ENCODE measurements at places on chromosomes 5 and 9.

- DNase-seq, result no peak
Observed at GRCh38 chr5:81904861-81905260, 67.0 kb upstream of the ATG10 start.

DNA sequence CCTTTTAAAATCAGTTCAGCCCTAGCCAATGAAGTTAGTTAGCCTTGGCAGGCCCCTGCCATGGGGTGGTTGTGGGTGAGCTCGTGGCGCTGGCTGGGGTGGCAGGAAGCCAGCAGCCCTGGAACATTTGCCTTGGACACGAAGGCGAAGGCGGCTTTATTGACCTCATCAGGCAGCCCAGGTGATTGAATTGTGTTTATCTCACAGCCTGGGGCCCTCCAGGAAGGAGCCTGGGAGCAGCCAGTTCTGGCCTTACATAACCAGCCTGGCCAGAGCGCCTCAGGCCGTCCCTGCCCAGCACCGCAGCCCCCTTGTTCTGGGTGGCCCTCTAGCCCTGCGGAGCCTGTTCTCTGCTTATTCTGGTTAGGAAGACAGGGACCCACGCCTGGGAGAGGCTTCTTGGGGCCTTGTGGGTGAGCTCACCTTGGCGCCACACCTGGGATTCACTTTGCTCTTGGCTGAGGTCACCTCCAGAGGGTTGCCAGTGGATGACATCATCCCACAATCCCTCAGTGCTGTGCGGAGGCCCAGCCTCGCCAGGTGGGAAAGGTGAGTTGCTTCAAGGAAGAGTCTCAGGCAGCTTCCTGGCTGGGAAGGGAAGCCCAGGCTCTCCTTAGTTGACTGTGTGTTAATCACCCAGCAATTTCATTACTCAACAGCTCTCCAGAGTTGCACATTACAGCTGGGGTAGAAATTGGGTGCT lies 54.4 kb upstream of the RPL26L1 start:
- no peak for DNase-seq

- no peak for DNase-seq
Observed at GRCh38 chr5:84085387-84086041, 299.2 kb downstream of the EDIL3 start.

- no peak for DNase-seq
Observed at GRCh38 chr5:118789366-118789765, 199.0 kb downstream of the DTWD2 start.

- DNase-seq, result no peak
Observed at GRCh38 chr9:86829496-86830046, 117.7 kb downstream of the GAS1 start.

GRCh38 chr9:127979333-127980059 lies 1.3 kb downstream of the EEIG1 start:
- no peak for DNase-seq

- no peak for DNase-seq
Observed at GRCh38 chr5:177089127-177089526, 2.4 kb downstream of the FGFR4 start.

DNA sequence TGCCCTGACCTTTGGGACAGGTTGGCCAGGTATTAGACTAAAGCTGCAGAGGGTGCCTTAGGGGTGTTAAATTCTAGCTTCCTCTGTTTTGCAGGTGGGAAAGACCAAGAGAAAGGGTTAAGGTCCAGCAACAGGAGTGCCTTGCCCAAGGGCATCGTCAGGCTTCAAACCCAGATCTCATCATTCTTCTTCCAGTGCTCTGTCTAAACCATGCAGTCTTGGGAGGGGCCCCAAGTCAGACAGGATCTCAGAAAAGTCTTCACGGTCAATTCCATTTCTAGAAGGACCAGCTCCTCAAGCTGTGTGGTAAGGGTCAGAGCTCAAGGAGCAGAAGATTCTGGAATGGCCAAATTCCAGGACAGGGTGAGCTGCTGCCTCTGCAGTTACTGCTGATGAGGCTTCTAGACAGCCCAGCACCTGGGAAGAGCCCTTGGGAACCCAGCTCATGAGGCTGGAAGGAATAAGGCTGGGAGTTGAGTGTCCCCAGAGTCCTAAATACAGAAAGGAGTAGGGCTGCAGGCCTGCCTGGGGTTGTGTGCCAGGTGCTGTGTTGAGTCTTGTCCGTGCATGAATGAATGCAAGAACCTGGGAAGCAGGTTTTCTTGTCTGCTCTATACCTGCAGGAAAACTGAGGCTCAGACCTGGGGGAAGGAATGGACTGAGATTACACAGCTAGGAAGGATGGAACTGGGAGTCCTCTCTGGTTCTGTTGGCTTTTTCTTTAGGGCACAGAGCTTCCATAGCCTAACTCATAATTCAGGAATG lies 69.3 kb downstream of the WWC1 start:
- DNase-seq, result no peak

DNA sequence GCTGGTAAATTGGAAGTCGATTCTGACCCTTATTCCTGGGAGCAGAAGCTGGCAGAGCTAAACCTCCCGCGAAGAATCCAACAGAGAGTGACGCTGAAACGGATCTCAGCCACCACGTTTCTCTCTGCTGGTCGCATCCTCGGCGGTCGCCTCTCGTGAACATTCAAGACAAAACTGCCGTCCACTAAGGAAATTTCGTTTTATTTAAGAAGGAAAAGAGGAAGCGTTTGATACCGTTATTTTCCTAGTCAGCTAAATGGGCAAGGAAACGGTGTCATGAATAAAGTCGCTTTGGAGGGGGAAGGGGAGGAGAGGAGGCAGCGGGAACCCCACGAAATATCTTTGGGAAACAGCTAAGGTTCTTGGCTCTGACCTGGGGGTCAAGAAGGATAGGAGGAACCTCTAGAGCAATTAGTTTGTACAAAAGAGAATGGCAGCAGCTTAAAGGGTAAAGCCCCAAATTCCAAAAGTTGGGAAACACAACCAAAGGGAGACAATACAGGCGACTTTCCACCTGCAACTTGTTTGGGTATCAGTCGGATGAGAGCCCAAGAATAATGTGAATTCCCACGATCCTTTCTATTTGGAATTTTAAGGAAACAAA lies 1.9 kb downstream of the FOXB2 start:
- no peak for DNase-seq

- DNase-seq, result no peak
Observed at GRCh38 chr9:133726401-133727276, 11.5 kb downstream of the SARDH start.

GRCh38 chr5:141639357-141640050 lies 2.7 kb downstream of the RELL2 start:
- DNase-seq, result no peak

DNA sequence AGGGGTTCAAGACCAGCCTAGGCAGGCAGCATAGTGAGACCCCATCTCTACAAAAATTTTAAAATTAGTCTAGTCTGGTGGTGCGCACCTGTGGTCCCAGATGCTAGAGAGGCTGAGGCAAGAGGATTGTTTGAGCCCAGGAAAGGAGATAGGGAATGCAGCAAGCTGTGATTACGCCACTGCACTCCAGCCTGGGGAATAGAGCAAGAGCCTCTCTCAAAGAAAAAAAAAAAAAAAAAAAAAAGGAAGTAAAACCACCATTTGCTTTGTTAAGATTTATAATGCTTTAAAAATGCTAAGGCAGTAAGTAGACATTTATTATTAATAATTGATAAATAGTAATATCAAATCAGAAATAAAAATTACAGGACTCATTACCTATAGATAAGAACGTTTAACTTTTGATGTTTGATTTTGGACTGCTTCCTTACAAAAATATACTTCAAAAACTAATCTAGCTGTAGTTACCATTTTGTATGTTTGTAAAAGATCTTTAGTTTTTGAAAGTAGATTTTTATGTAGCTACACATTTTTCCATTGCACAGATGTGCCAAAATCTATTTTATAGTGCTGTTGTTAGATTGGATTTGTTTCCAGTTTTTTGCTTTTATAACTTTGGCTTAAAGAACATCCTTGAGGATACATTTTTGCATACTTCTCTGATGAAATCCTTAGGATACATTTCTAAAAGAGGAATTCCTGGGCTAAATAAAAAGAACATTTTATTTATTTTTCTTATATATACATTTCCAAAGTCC lies 86.4 kb downstream of the INIP start:
- no peak for DNase-seq
